Activated naive CD4-positive, alpha-beta T cell treated with anti-CD3 and anti-CD28 coated beads for 36 hours (primary cell): ENCODE measurements at places on chromosomes 13 and 19.

- DNase-seq = no peak
Observed at GRCh38 chr13:94696171-94696570, 16.2 kb downstream of the SOX21 start.

DNA sequence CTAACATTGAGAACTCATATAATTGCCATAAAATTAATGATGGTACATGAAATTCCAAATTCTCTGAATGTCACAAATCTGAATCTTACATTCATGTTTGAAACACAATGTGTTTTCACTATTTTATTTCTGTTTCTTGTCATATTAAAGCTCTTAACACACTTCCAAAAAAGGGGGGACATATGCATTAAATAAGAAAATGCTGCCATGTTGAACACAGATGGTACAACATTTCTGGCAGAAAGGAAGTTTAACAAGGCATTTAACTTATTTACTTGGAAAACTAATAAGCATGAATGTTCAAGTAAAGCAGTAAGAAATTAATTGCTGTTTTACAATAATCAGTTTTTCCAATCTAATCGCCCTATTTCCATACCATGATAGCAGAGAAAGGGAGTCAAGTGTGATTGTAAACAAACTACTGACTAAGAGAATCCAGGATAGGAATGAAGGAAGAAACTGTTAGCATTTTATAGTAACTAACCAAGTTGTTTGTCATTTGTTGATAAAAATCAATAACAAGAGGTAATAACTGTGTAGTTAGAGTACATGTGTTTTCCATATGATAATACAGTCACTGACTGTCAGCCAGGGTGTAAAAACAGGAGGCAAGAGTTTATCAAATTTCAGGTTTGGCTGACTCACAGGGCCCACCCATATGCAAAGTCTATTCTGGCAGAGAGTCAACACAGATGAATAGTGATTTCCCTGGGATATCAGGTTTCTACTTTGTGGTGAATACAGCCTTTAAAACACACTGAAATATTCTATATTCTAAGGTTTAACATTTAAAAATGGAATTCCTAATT is 5.7 kb upstream of the FOXO1 start:
- peak; percentile 35 for DNase-seq

- no peak for DNase-seq
Observed at GRCh38 chr19:11451327-11451870, 16.0 kb downstream of the PRKCSH start.

DNA sequence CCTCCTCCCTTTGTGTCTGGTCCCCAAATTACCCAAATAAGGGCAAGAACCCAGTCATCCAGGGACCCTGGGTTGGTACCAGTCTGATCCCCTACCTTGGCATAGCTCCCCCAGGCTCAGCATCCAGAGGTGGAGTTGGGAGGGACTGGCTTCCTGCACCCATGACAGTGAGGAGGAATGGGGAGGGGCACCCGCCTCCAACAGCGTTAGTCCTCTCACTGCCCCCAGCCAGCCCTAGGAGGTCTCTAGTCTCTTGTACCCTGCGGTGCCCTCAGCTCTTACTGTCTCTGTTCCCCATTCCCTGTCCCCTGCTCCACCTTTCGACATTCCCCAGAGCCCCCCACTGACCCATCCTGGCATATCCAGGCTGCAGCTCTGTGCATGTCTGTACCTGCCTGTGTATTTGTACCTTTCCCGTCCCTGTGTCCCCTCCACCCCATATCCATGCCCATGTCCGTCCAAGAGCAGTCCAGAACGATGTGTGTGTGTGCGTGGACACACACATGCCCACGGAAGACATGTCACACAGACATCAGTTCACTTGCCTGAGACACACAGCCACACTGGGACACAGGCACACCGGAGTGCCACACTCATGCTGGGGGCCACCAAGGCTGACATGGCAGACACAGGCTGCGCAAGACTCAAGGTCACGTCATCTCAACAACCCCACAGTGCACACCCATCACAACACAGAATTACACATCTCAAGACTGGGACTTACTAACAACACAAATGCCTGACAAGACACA is 17.8 kb downstream of the ERFL start:
- no peak for DNase-seq

DNA sequence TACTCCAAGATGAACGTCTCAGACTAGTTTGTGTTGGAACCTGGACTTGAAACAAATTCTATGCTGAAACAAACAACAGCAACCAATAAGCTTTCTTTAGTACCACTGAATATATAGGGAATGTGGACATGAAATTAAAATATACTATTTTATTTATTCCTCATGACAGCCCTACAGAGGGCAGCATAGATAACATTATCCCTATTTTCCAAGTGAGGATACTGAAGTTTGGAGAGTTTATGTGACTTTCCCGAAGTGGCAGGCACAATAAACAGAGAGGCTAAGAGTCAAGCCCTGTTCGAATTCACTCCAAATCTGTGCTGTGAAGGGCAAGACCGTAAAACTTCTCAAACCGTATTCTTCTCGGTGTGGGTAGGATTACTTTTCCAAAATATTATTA is 509.9 kb upstream of the GPC6 start:
- no peak for DNase-seq

DNA sequence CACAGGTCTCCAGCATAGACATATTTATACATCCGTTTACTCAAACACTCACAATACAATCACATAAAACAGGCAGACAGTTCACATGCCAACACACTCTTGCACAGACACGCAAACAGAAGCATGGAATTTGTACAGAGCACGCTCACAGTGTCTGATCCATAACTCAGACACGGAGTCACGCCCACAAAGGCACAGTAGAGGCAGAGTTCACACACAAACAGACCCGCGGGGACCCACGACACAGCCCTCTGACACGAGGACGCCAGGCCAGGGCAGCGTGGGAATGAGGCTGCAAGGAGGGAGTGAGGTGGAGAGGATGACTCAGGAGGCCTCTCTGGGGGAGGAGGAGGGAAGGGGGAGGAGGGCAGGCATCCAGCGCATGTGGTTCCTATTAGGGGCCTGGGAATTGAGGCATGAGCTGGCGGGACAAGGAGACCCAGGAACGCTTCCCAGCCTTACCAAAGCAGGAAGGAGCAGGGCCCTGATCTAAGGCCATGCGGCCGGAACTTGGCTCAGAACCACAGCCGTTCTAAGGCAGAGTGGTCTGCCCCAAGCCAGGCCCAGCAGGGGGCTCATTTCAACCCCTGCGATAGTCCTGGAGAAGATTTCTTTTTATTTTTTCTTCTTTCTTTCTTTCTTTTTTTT is 9.1 kb upstream of the OLFM2 start:
- no peak for DNase-seq

DNA sequence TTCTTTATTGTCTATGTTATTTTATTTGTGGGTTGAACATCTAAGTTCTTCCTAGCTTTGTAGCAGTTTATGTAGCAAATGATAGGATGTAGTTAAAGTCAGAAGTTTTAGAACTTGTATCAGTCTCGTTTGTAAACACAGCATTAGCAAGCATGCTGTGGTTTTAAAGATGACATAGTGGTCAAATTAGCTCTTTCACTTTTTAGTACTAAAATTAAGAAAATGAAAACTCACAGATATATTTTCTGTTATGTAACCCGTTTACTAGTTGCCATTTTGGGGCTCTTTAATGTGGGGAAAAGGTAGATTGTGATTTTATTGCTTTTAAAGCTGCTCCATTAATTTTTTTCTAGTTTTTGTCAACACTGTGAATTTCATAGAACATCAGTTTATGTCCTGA is 216.5 kb downstream of the PCCA start:
- no peak for DNase-seq

DNA sequence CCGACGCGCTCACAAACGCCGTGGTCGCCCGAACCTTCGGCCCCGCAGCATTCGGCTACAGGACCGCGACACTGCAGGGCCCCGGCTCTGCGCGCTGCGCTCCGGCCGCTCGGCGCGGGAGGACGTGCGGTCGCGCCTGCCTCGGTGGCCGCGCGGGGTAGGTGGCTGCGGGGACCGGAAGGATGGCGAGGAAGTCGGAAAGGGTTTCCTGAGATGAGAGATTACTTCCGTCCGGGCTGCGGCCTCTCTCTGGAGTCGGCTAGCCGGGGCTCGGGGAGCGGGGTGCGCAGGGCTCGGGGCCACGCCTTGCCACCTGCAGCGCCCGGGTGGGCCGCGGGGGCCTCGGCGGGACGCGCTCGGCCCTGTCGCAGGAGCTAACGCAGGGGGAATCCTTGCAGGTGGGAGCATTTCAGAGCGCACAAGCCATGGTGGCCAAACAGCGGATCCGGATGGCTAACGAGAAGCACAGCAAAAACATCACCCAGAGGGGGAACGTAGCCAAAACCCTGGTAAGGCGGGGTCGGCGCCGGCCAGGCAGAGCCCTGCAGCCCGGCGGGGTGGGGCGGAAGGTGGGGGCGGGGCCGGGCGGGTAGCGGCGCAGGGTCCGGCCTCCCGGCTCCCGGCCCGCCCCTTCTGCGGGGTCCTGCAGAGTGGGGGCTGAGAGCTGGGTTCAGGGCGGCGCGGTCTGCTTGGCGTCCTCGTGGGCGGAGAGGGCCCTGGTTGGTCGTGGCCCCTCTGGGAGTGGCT is at the start of gene SERP2:
SERP2 (plus strand) TSS at position 224 of the 747 bp plus-strand sequence; CDS start at position 426, 202 bp downstream.
- DNase-seq = no peak

- peak; percentile 35 for DNase-seq
Observed at GRCh38 chr19:49851456-49852259, 699 bp downstream of the PTOV1 start.

DNA sequence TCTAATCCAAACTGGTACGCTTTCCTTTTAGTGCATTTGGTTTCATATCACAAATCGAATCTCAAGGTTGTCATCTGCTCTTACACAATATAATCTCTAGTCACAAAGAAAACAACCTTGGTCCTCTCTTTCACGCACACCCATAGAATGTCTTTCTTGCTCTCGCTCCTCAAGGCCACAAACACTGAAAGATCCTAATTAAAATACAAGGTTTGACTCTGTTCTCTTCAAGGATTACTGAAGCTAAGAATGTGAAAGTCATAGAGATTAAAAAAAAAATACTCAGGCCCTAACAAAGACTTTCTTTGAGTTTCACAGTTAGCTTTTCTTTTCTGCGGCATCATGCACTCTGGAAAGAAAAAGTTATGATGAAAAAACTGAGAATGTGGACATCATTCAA is 891.5 kb downstream of the EFNB2 start:
- DNase-seq = no peak

- DNase-seq = no peak
Observed at GRCh38 chr13:35781036-35782000, 304.8 kb upstream of the MAB21L1 start.

DNA sequence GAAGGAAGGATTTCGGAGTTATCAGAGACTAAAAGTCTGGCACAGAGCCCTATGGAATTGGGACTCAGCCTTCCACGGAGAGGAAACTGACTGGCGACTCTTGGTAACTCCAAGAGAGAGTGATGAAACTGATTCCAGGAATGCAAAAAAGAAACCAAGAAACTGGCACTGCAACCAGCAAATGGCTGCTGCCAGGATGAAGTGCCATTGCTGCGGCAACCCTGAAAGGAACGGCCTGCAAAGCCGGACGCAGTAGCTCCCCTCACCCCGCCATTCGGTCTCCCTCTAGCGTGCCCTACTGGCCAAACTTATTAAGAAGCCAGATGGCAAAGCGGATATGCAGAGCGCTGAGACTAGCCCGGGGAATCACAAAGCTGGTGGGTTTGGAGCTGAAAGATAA is 236.0 kb downstream of the PCDH9 start:
- DNase-seq = peak; percentile 35

DNA sequence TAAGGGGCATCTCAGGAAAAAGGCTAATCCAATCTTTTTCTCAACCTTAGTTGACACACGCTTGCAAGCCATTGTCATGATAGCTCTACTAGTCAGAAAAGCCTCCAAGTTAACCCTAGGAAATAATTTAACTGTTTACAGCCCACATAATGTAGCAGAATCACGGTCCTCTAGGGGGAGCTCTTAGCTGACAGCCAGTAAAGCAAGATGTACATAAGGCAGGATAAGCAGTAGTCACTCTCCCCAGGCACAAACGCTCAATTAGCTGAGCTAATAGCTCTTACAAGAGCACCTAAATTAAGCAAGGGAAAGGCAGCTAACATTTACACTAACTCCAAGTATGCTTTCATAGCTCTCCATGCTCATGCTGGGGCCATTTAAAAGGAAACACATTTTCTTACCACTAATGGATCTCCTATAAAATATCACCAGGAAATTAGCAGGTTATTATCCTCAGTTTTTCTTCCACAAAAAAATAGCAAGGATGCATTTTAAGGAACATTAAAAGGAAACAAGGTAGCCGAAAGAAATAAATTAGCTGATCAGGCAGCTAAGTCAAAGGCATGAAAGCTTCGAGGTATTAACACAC is 33.7 kb upstream of the ZSCAN5A start:
- DNase-seq = peak; percentile 49

- no peak for DNase-seq
Observed at GRCh38 chr19:18364826-18365528, 21.0 kb upstream of the GDF15 start.

- no peak for DNase-seq
Observed at GRCh38 chr13:45817833-45818232, 33.7 kb downstream of the SIAH3 start.

DNA sequence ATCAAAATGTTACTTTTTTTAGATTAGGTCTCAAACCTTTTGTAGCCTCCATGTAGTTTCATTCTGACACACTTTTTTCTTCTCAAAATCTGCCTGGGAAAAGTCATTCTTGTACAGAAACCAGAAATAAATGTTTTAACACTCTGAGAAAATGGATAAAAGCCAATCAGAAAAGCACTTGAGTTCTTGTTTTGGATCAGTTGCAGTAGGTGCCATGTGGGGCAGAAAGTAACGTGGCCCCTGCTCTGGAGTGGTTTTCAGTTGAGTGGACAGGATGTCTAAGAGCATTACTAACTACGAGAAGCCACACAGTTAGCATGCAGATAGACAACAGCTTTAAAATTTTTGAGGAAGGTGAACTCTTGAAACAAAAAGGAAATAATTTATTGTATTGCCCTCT is 19.1 kb downstream of the GPR183 start:
- peak; percentile 89 for DNase-seq

DNA sequence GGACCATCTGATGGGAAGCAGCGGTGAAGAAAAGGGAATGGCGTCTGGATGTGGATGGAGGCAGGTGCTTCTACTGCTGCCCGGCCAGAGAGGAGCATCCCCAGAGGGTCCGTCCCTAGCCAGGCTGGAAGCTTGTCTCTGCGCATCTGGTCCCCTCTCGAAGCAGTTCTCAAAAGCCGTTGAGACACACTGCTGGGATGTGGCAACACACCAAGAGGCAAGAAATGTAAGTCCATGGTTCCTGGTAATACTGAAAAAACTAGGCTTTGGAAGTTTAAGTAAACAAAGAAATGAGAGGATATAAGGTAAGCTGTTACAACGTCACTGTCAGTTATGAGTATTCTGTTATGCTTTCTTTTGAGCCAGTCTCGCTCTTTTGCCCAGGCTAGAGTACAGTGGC is 15.1 kb upstream of the FFAR2 start:
- no peak for DNase-seq

- DNase-seq = no peak
Observed at GRCh38 chr13:51298812-51299211, 40.7 kb upstream of the SERPINE3 start.

- no peak for DNase-seq
Observed at GRCh38 chr13:18948012-18948663, 233.5 kb downstream of the TUBA3C start.

GRCh38 chr19:28482221-28482620 is 730.7 kb downstream of the UQCRFS1 start:
- DNase-seq = no peak

- DNase-seq = no peak
Observed at GRCh38 chr19:3691372-3691716, 8.9 kb downstream of the PIP5K1C start.
